ENCODE measurements at places on chromosomes 16 and 17.

DNA sequence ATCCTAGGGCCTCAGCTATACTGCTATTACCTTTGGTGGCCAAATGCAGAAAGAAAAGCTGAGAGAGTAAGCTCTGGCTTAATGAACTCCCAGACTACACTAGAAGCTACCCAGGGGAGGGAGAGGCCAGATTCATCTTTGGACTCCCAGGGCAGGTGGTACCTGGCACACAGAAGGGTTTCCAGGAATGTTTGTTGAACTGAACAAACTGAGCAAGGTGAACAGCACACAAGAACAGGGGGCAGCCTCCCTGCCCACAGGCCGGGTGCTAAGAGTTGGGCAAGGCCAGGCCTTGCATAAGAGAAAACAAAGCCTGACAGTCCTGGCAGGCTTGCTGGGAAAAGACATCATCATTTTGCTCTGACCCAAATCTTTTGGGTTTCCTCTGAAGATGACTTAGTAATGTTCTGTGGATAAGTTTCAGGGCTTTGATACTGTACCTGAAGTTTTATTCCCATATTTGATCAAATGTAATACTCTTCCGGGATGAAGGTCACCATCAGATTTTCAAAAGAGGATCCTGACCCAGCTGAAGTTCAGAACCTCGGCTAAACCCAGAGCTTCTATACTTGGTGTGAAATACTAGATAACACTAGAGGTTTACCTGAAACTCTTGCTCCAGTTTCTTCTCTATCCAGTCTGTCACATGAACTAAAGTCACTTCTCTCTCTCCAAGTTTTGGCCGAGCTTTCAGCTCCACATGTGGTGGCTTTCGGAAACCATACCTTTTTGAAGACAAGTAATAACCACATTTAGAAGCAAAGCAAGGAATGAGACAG is 20.5 kb upstream of the ERN1 start:
- DNase-seq, result no peak

DNA sequence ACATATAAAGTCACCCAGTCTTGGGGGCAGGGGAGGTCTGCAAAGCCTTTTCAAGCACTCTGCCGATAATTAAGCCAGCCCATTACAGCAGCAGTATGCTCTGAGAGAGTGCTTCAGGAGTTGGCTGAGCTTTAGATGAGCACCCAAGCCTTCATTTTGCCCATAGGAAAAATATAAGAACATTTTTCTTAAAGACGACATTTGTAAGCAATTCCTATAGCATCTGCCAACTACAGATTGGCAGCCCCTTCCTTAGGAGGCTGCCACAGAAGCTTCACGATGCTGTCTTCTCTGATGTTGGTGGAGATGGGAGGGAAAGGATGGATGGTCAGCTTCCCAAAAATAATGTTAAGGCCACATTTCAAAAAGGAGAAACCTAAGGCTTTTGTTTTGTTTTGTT is 367.5 kb downstream of the XYLT1 start:
- DNase-seq, result no peak

DNA sequence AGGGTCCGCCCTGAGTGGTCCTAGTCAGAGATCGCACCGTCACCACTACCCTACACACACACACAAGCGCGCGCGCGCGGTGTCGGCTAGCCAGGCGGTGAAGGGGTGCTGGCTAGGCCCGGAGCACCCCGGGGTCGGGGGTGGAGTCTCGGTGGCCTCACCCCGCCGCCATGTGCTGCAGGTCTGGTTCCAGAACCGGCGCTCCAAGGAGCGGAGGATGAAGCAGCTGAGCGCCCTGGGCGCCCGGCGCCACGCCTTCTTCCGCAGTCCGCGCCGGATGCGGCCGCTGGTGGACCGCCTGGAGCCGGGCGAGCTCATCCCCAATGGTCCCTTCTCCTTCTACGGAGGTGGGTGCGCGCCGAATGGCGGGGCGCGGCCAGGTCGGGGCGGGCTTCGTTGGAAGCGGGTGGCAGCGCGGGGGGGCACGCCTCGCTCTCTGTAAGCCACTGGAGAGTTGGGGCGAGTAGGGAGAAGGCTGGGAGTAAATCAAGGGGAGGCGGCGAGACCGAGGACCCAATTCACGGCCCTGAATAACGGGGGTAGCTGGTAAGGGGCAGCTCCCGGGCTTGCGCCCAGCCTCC is 4.8 kb downstream of the LHX1 start:
- no peak for DNase-seq

DNA sequence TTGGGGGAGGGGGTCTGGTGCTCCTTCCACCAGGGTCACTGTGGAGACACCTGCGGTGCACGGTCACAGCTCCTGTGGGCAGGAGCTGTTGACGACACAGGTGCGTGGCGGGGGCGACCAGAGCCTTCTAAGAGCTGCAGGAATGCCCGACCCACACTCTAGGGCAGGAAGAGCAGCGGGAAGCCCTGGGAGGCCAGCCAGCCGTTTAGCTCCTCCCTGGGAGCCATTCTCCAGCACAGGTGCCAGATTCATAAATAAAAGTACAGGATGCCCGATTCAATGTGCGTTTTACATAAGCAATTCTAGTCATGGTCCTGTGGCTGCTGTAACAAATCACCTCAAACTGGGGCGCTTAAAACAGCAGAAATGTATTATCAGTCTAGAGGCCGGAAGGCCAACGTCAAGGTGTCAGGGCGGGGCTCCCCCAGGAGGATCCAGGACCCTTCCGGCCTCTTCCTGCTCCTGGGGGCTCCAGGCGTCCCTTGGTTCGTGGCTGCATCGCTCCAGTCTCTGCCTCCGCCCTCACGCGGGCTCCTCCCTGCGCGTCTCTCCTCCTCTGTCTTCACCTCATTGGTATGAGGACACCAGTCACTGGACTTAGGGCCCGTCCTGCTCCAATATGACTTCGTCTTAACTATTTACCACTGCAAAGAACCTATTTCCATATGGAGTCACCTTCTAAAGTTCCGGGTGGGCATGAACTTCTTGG is 155.4 kb downstream of the FOXL1 start:
- no peak for DNase-seq

DNA sequence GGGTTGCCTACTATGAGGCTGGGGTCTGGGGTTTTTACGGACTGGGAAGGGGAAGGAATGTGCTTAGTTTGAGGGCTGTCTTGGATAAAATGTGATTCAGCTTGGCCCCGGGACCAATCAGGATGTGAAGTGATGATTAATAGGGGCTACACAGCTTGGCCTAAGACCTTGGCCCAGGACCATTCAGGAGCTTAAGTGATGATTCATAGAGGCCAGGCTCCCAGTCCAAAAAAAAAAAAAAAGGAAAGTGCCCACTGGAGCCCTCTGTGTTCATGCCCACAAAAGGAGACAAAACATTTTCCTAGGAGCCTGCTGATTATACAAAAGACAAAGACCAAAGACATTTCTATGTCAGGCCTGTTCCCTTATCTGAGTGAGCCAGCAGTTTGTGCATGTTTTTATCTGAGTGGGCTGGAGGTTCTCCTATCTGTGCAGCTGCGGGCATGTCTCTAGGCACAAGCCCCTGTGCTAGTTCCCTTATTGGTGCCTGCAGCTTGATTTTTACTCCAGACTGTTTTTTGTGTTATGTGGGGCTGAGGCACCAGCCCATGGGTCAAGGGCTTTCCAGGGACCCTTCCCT is 898.2 kb upstream of the GOT2 start:
- no peak for DNase-seq
